ENCODE measurements at places on chromosomes 11 and 22.

- no peak for DNase-seq
These were observed 16.4 kb upstream of the ZNF280A start for GRCh38 chr22:22536515-22536914.

GRCh38 chr11:105553025-105553424 lies 56.8 kb upstream of the GRIA4 start:
- no peak for DNase-seq

- DNase-seq = no peak
These were observed 287 bp downstream of the RPS13 start for GRCh38 chr11:17077240-17077519.

GRCh38 chr11:73579641-73580434 lies 18.1 kb downstream of the FAM168A start:
- DNase-seq = no peak

DNA sequence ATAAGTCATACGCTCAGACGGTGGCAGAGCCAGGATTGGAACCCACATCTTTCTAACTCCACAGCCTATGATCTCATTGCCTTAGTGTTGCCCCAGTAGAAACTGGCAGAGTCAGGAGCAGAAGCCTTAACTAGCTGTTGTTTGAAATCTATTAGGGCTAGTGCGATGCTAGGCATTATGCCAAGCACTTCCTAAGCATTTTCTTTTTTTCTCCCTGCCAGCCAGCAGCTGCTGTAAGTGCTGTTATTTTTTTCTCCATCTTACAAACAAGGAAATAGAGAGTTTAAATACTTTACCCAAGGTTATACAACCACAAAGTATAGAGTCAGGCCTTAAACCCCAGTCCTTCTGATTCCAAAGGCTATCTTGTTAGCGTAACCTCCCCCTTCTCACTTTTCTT lies 161.0 kb upstream of the SORL1-AS1 start:
- DNase-seq = no peak

DNA sequence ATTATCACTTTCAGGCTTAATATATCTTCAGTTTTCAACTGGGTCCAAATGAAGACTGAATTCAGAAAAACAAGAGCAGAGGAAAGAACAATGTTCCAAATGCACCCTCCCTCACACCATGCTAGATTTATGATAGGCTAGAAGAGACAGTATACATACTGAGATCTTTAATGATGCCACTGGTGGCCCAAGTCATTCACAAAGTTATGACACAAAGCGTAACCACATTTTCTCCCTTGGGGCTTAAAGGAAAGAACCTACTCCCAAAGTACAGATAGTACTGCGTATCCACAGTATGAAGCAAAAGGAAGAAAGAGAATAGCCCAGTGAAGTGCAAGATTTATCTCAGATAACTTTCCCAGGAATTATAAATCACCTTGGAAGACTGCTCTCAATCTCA lies 10.9 kb upstream of the SOX6 start:
- DNase-seq = no peak

GRCh38 chr11:75779960-75780359 lies 11.4 kb downstream of the DGAT2 start:
- DNase-seq = no peak

DNA sequence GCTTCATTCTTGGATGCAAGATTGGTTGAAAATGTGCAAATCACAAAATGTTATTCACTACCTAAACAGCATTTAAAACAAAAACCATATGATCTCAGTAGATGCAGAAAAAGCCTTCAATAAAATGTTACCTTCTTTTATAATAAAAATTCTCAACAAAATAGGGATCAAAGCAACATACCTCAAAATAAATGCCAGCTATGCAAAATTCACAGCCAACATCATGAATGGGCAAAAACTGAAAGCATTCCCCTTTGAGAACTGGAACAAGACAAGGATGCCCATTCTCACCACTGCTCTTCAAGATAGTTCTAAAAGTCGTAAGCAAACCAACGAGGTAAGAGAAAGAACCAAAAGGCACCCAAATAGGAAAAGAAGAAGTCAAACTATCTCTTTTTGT lies 2.0 kb downstream of the OR5AK2 start:
- DNase-seq = no peak

GRCh38 chr11:55949330-55949729 lies 13.1 kb upstream of the OR5I1 start:
- no peak for DNase-seq

GRCh38 chr11:64318766-64319761 lies 1.1 kb downstream of the PRDX5 start:
- no peak for DNase-seq

DNA sequence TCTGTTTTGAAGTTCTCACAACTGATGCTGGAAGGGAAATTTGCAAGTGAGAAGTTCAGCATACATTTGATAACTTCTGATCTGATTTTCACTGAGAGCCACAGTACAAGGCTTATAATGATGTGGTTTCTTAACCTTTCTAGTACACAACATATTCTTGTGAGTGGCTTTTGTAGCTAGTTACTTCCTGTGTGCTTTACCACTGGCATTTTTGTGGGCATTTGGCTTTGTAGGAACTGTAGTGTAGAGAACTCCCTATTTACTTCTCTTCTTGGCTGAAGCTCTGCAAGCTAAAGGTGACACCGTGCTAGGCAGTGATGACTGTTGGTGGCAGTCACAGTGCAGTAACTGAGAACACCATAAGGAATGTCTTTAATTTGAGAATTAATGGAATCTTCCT lies 14.9 kb downstream of the USP47 start:
- no peak for DNase-seq

- no peak for DNase-seq
These were observed 17.8 kb downstream of the PRRG4 start for GRCh38 chr11:32847511-32847910.

- no peak for DNase-seq
These were observed 40.1 kb downstream of the REXO2 start for GRCh38 chr11:114479331-114479730.

GRCh38 chr11:112665291-112665690 lies 295.9 kb upstream of the NCAM1 start:
- no peak for DNase-seq

- no peak for DNase-seq
These were observed 62.4 kb downstream of the PARVB start for GRCh38 chr22:44086271-44087088.

GRCh38 chr22:31881200-31881599 lies 63.1 kb upstream of the YWHAH start:
- no peak for DNase-seq

- DNase-seq = no peak
These were observed 116.4 kb downstream of the SLC17A6 start for GRCh38 chr11:22454461-22455090.

DNA sequence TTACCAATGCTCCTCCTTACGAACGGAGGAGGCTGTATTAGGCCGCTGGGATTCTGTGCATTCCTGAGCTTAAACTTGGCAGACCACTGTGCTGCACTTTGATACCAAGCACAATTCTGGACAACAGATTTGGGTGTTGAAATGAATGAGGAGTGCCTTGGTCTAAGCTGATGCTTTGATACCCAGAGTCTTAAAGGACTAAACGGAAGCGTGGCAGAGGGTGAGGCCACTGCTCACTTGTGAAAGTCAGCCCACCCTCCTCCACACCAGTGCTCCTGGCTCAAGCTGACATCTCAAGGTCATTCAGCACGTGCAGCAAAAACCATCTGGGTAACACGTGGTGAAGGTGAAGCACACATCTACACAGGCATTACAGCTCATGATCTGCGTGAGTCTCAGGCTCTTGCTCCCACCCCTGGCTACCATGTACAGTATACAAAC lies 85.9 kb downstream of the MICAL3 start:
- DNase-seq = no peak

GRCh38 chr11:31805037-31805628 lies 6.0 kb downstream of the PAX6 start:
- DNase-seq = no peak

DNA sequence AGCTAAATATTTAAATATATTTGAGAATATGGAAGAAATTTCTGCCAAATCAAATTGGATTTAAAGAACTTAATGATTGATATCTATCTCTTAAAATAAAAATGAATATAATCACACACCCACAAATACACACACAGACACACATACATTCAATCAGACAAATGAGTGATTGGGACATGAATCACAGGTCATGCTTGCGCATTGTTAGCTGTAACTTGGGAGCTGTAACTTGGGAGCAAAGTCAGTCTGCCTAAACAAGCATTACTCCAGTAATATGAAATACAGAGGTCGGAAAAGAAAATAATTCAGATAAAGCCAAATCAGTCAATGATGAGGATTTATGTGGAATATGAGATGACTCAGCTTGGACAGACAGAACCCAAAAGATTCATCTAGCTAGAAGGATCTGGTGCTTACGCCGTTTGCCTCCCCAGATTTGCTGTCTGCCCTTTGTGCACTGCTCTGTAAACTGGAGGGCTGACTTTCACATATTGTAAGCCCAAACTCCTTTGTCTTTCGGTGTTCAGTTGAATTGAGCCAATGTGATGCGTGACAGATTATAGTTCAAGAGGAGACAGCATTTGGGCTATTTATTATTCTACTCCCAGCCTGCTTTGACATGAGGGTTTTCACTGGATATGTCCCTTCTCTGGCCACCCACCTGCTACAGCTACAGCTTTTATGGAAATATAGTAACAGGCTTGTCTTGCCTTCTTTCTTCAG lies 1.6 kb downstream of the OR56B1 start:
- no peak for DNase-seq

DNA sequence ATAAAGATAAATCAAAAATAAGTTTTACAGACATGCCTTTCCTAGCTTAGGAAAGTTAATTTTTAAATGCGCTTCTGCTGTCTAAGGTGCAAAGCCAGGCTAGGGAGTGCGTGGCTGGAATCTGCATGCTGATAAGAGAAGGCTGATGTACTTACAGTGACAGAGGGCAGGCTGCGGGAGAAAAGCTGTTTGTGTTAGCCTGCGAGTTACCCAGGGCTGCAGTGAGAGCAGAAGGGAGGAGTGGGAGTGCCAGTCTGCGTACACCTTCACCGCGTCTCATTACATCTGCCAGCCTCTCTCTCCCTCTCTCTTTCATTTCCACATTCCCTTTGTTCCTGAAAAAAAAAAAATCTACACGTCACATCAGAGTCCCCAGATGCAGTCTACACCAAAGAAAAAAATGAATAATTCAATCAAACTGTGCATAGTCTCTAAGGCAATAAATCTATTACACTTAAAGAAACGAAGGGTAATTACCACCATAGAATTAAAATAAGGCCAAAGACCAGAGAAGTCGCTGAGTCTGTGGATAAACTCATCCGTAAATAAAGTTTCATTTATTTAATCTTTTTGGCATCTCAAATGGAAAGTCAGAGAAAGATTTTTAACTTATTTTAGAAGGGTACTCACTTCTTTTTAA lies 126.4 kb upstream of the C11orf58 start:
- no peak for DNase-seq

GRCh38 chr11:79807506-79807905 lies 366.7 kb upstream of the TENM4 start:
- no peak for DNase-seq

GRCh38 chr11:911031-911889 lies 650 bp upstream of the CHID1 start:
- no peak for DNase-seq

GRCh38 chr22:31211482-31211861 lies 626 bp upstream of the LIMK2 start:
- DNase-seq = no peak

DNA sequence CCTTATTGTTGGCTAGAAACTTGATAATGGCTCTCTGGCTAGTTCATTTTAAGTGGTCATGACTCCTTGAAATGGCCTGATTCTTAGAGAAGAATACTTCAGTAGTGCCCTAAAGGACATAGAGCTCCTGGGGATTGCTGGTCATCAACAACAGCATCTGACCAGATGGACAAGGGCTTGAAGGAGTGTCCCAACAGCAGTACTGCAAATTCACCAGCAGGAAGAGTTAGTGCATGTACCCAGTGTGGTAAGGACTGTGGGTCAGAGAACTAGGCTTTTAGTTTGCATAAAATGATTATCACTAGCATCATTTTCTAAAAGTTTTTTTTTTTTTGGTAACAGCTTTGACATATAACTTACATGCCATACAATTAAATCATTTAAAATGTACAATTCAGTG lies 39.5 kb upstream of the CUL5 start:
- no peak for DNase-seq

- DNase-seq = no peak
These were observed 1074.3 kb upstream of the TENM4 start for GRCh38 chr11:80515097-80515496.

DNA sequence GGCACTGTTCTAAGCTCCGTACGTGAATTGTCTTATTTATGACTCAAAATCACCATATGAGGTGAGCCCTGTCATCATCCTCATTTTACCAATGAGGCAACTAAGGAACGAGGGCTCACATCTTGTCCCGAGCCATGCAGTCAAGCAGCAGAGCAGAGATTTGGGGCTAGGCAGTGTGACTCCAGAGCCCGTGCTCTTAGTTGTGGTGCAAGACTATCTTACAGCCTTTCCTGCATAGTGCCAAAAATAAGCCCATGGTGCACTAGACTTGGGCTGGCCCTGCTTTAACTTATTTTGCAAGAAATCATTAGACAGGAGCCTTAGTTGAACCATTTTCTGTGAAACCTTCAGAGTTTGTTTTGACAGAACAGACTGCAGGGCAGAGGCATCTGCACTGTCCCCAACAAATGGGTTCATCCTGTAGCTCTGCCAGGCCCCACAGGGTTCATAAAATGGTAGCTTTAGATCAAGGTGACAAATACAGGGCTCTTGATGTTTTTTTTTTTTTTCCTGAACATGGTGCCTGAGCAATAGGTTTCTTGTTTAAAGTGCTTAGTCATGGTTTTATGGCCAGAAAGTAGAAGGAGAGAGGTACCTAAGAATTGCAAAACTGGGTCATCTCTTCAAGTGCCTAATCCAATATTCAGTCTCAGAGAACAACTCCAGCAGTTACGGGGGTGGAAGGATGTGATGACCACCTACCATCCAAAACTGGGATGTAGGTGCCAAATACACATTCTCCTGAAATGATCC lies 56.6 kb downstream of the BMAL1 start:
- DNase-seq = no peak

- DNase-seq = no peak
These were observed 21.6 kb upstream of the NNMT start for GRCh38 chr11:114274637-114275036.

- DNase-seq = no peak
These were observed 53.5 kb downstream of the MYH9 start for GRCh38 chr22:36334081-36334820.

GRCh38 chr11:19201737-19202605 lies at the start of gene CSRP3:
Gene CSRP3, minus strand, starts transcription at chr11:19201983. Its CDS starts 9,535 bp downstream, at chr11:19192448.
- DNase-seq = no peak

DNA sequence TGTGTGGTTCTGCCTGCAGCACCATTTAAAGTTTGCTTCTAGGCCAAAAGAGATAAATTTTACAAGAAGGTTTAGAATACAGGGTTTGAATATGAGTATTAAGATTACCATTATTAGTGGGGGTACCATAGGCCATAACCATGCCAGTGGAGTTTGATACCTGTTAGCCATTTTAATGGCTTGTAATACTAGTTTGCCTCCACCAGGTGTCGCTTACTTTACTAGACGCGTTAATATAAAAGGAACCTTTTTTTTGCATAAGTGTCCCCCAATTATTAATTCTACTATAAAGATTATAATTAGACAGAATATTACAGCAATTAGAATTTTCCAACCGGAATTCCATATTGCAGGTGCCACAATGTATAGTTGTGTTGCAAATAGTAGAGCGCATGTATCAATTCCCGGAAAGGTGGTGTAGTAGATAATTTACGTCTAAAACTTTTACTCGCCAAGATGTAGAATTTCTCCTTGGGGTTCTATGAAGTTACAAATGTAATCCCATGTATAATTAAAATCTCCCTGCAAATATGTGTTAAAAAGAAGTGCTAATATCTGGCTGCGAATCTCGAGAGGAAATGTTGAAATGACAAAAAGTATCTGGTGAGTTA lies 16.1 kb downstream of the MS4A6E start:
- DNase-seq = no peak

Data from T-helper 22 cell (primary cell).